ENCODE measurements at places on chromosomes 5 and 9.

- peaks cover 5% of the 10 kb centered on the region for H3K4me1 ChIP-seq
- H3K27ac ChIP-seq, result no peak overlapping the region
- H3K36me3 ChIP-seq, result peaks cover 4% of the 10 kb centered on the region
- no peak overlapping the region for H3K4me3 ChIP-seq
- peaks cover 43% of the 10 kb centered on the region for H3K27me3 ChIP-seq
- no peak for DNase-seq
Measured at GRCh38 chr9:88711719-88712118, 176.7 kb downstream of the NXNL2 start.

DNA sequence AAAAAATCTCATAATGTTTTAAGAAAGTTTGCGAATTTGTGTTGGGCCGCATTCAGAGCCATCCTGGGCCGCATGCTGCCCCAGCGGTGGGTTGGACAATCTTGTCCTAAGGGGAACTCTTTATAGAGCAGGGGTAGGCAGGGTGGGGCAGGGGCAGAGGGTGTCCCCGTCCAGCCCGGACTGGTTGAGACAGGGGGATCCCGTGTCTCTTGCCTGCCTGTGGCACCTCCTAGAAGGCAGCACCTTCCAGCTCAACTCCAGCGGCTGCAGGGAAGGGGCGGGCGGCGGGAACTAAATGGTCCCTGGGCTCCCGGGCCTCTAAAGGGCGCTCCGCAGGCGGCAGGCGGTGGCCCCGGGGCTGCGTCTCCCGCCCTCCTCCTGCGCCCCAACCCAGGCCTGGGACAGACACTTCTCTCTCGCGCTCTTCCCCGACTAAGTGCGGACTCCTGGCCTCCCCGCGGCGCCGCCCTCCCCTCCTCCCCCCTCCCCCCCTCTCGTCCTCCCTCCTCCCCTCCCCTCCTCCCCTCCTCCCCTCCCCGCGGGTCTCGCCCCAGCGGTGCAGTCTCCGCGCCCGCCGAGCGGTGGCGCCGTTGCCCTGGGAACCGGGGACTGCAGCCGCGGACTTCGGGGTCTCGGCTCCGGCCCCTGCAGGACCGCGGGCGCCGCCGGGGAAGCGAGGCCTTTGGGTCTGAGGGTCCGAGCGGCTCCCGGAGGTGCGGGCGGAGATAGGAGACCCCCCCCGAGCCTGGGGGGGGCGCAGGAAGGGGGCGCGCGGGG lies 132.6 kb downstream of the MRPL36 start:
- H3K4me3 ChIP-seq, result peak overlapping the region; percentile 81
- H3K4me1 ChIP-seq, result peaks cover 22% of the 10 kb centered on the region
- H3K27ac ChIP-seq, result no peak overlapping the region
- no peaks in the 10 kb centered on the region for H3K36me3 ChIP-seq

DNA sequence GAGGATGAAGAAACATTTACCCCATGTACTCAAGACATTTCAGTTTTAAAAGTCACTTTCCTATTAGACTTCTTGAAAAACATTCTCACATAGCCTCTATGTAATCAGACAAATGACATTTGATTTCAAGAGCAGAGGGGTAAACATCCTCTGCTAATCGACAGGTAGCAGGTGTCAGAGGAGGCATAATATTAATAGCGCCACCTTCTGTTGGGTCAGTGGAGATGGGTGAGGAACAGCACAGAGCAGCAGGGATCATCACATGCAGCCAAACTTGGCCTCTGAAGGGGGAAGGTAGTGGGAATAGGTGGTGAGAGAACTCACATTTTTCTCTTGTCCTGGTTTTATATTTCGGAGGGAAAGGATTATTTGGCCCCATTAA lies 3.3 kb upstream of the LSM11 start:
- H3K36me3 ChIP-seq, result no peaks in the 10 kb centered on the region
- H3K4me1 ChIP-seq, result peaks cover 16% of the 10 kb centered on the region
- no peaks in the 10 kb centered on the region for H3K27me3 ChIP-seq
- no peak for DNase-seq

DNA sequence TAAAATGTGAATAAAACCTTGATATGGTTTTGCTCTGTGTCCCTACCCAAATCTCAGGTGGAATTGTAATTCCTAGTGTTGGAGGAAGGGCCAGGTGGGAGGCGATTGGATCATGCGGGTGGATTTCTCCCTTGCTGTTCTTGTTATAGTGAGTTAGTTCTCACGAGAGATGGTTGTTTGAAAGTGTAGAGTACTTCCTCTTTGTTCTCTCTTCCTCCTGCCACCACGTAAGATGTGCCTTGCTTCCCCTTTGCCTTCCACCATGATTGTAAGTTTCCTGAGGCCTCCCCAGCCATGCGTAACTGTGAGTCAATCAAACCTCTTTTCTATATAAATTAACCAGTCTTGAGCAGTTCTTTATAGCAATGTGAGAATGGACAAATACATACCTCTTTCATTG lies 34.9 kb downstream of the TARS1 start:
- no peak overlapping the region for H3K4me3 ChIP-seq
- no peak for DNase-seq
- peaks cover 41% of the 10 kb centered on the region for H3K36me3 ChIP-seq
- peak overlapping the region; percentile 32 for H3K27ac ChIP-seq

GRCh38 chr5:15133456-15133965 lies 261.9 kb upstream of the ANKH start:
- H3K27me3 ChIP-seq, result peaks cover 3% of the 10 kb centered on the region
- no peak overlapping the region for H3K4me3 ChIP-seq
- DNase-seq, result no peak
- H3K36me3 ChIP-seq, result no peaks in the 10 kb centered on the region
- H3K27ac ChIP-seq, result no peak overlapping the region

GRCh38 chr5:176574297-176574591 lies 25.1 kb downstream of the CDHR2 start:
- H3K27me3 ChIP-seq, result peaks cover 20% of the 10 kb centered on the region
- H3K4me1 ChIP-seq, result peaks cover 4% of the 10 kb centered on the region
- no peak overlapping the region for H3K27ac ChIP-seq
- no peak for DNase-seq

- H3K36me3 ChIP-seq, result no peaks in the 10 kb centered on the region
- no peak overlapping the region for H3K4me3 ChIP-seq
- no peak for DNase-seq
- H3K27ac ChIP-seq, result no peak overlapping the region
- H3K4me1 ChIP-seq, result peaks cover 6% of the 10 kb centered on the region
Measured at GRCh38 chr5:81371354-81371876, 22.5 kb downstream of the ACOT12 start.

DNA sequence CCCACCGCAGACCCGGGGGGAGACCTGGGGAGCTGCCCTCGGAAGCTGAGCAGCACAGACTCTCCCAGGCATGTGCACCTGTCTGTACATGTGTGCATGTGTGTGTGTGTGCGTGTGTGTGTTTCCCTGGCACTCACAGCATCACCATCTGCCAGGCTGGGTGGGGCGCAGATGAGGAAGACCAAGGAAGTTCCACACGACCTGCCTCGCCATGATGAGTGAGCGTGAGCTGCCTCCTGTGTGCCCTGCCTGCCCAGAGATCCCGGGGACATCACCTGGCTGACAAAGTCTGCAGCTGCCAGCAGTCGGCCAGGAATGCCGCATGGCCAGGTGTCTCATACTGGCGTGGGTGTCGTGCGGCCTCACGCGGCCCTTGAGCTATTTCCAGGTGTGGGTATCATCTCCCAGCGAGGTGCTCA lies 4.0 kb upstream of the GPSM1 start:
- peaks cover 5% of the 10 kb centered on the region for H3K4me1 ChIP-seq

DNA sequence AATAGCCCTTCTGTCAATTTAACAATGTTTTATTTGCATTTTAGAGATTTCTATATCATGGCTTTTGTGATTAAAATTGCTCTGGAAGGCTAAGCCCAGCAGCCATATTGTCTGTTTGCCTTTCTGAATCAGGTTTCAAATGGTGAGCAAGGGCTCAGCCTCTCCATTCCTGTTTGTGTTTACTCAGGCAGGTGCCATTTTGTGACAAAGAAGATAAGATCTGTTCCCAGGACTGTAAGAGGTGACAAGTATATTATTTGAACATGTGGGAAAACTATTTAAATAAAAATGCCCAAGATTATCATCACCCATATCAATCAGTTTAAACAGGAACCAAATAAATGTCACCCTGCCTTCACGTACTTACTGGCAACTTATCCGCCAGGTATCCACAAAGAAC lies 641.3 kb upstream of the KLF4 start:
- no peaks in the 10 kb centered on the region for H3K27me3 ChIP-seq
- no peaks in the 10 kb centered on the region for H3K36me3 ChIP-seq
- no peak overlapping the region for H3K4me3 ChIP-seq
- H3K4me1 ChIP-seq, result no peaks in the 10 kb centered on the region
- no peak for DNase-seq
- H3K27ac ChIP-seq, result no peak overlapping the region

GRCh38 chr5:6491196-6491918 lies 42.7 kb downstream of the UBE2QL1 start:
- peaks cover 48% of the 10 kb centered on the region for H3K4me1 ChIP-seq
- peaks cover 9% of the 10 kb centered on the region for H3K27me3 ChIP-seq
- DNase-seq, result no peak
- H3K4me3 ChIP-seq, result peak overlapping the region; percentile 11
- H3K36me3 ChIP-seq, result no peaks in the 10 kb centered on the region

- no peak for DNase-seq
- no peak overlapping the region for H3K27ac ChIP-seq
- H3K4me1 ChIP-seq, result peaks cover 8% of the 10 kb centered on the region
- H3K4me3 ChIP-seq, result no peak overlapping the region
Measured at GRCh38 chr5:177339107-177339638, 12.3 kb downstream of the LMAN2 start.

DNA sequence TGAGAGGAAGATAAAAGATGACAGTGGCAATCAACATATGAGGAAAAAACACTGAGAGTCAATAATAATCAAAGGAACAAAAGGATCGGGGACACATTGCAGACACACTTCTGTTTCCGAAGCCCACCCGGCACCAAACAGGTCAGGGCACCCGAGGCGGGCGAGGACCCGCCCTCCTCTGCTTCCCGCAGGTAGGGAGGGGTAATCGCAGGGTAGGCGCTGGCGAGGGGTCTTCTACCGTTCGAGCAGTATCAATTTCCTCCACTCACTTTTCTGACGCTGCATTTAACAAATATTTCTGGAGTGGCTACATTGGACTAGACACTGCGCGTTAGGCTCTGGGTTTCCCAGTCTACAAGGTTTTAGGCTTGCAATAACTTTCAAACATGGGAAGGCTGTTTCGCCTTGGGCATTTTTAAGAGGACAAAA lies 1.3 kb downstream of the TXN start:
- peak overlapping the region; percentile 54 for H3K27ac ChIP-seq
- H3K4me3 ChIP-seq, result peak overlapping the region; percentile 96
- H3K27me3 ChIP-seq, result no peaks in the 10 kb centered on the region
- peaks cover 54% of the 10 kb centered on the region for H3K4me1 ChIP-seq
- H3K36me3 ChIP-seq, result no peaks in the 10 kb centered on the region
- no peak for DNase-seq

DNA sequence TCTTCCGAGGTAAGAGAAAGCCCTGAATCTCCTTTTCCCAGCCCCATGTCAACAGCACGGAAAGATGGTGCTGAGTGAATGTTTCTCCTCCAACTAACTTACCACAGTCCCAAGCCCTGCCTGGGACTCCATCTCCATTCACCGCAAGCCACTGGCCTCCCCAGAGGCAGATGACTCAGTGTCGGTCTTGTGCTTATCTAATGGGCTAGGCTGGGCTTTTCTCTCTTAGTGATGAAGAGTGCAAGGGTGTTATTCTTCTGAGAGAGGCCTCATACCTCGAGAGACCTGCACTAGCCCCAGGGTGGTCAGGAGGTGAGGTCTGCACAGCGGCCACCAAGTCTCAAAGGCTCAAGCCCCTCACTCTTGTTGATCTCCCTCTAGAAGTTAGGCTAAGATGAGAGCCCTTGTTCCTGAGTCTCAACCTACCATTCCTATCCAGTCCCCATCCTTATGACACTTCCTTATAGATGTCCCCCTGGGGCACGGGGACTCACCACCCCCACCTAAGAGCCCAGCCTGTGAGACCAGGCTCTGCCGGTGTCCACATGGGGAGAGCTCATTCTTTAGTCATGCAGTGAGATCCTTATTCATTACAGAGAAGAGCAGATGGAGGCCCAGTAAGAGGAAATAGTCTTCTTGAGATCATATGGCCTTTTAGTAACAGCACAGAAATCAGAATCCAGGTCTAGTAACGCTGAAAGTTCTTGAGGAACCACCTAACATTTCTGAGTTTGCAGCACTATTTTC lies 127.0 kb downstream of the SAXO1 start:
- H3K36me3 ChIP-seq, result peaks cover 5% of the 10 kb centered on the region
- H3K4me3 ChIP-seq, result no peak overlapping the region
- no peak overlapping the region for H3K27ac ChIP-seq
- H3K4me1 ChIP-seq, result peaks cover 3% of the 10 kb centered on the region
- no peak for DNase-seq

- H3K27me3 ChIP-seq, result no peaks in the 10 kb centered on the region
- H3K4me1 ChIP-seq, result peaks cover 8% of the 10 kb centered on the region
- H3K36me3 ChIP-seq, result no peaks in the 10 kb centered on the region
- no peak overlapping the region for H3K27ac ChIP-seq
- no peak overlapping the region for H3K4me3 ChIP-seq
Measured at GRCh38 chr5:179260324-179261070, 84.8 kb downstream of the ADAMTS2 start.

DNA sequence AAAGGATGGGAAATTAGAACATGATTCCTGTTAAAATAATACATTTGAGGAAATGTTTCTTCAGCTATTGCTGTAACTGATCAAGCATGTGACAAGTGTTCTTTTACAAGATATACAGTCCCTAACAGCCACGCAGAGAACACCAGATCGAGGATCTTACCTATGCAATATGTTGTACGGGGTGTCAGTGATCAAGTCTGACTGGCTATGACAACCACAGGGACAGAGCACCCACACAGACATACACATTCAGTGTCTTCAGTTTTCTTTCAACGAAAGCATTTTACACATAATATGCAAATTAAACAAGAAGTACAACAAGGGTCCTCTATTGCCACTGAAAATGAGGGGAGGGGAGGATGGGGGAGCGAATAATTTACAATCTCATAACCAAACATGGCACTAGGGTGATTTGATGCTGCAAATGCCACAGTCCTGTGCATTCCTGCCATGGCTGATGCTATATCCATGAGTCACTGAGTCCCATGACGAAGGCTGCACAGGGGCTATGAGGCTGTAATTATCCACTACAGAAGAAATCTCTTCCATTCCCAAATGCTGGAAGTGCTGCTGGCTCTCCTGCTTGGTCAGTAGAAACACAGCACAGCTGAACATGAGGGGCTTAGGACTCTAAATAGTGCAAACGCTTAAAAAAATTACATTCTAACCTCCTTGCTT lies 118.2 kb downstream of the KLHL3 start:
- H3K4me1 ChIP-seq, result no peaks in the 10 kb centered on the region

- no peak overlapping the region for H3K27ac ChIP-seq
- H3K4me1 ChIP-seq, result no peaks in the 10 kb centered on the region
- H3K27me3 ChIP-seq, result no peaks in the 10 kb centered on the region
- no peak for DNase-seq
- no peak overlapping the region for H3K4me3 ChIP-seq
Measured at GRCh38 chr9:133321411-133321935, 14.5 kb downstream of the SURF6 start.

GRCh38 chr5:88967633-88968585 lies 84.9 kb upstream of the MEF2C start:
- no peaks in the 10 kb centered on the region for H3K27me3 ChIP-seq
- H3K27ac ChIP-seq, result no peak overlapping the region
- no peak overlapping the region for H3K4me3 ChIP-seq
- DNase-seq, result no peak
- no peaks in the 10 kb centered on the region for H3K36me3 ChIP-seq

GRCh38 chr5:133163839-133164238 lies 112.0 kb downstream of the HSPA4 start:
- no peak overlapping the region for H3K27ac ChIP-seq
- H3K36me3 ChIP-seq, result peaks cover 4% of the 10 kb centered on the region
- peaks cover 12% of the 10 kb centered on the region for H3K27me3 ChIP-seq
- H3K4me3 ChIP-seq, result no peak overlapping the region
- no peaks in the 10 kb centered on the region for H3K4me1 ChIP-seq

Data from neural crest cell (in vitro differentiated cells).